Central memory CD8-positive, alpha-beta T cell (primary cell): ENCODE measurements at places on chromosomes 1 and 21.

- DNase-seq = no peak
These were observed 379 bp downstream of the RER1 start for GRCh38 chr1:2391931-2392509.

DNA sequence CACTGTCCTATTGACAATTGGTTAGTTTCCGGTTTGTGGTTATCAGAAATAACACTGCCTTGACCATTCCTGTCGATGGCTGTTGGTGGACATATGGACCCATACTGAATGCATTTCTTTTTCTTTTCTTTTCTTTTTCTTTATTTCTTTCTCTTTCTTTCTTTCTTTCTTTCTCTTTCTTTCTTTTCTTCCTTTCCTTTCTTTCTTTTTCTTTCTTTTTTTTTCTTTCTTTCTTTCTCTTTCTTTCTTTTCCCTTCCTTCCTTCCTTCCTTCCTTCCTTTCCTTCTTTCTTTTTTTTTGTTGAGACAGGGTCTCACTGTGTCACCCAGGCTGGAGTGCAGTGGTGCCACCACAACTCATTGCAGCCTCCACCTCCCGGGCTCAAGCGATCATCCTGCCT is 24.4 kb downstream of the RIPPLY3 start:
- no peak for DNase-seq

GRCh38 chr1:108584428-108584856 is 24.5 kb downstream of the EEIG2 start:
- no peak for DNase-seq

DNA sequence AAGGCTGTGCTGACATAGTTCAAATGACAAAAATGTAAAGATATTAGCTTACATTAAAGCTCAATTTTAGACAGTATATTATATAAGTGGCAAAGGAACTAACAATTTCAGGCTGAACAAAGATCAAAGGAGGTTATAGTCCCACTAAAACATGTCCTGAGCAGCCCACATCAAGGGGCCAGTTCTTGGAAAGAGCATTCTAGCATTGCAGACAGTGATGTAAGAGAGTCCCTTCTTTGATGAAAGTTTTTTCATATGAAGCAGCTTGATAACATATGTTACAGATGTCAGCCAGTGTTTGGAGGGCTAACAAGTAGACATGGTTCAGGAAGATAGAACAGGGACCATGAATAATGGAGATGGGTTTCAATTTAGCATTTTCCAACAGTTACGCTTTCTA is 301.7 kb downstream of the NTNG1 start:
- no peak for DNase-seq

DNA sequence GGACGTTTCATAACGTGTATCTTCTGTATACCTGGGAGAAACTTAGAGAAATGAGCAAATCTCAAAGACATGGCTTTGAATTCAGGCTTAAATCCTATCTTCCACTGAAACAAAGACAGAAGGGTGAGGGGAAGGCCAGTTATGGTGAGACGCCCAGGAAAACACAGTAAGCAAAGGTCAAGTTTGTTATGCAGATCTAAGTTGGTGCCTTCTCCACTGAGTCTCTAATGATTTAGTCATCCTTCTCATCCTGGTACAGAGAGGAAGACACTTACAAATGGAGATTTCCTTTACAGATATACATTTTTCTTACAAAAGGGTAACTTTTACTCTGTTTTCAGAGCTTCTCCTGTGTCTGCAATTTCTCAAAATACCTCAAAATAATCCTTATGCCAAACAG is 64.4 kb downstream of the MAP3K7CL start:
- no peak for DNase-seq

DNA sequence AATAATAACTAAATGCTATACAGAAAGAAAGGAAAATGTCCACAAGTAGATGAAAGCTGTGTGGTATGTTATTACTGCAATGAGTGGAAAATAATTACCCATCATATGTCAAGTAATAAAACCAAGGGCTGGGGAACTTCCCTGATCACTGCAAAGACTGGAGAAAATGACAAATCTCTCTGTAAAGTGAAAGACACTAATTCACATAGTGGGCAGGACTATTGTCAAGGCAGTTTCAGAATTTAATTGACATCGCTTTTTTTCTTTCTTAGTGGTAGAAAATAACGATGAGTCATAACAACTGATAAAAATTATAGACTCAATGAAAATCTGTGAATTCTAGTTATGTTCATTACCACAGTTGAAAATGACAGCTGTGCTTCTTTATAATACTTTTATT is 153.7 kb upstream of the ST6GALNAC5 start:
- DNase-seq = no peak

GRCh38 chr1:162541619-162542141 is 19.8 kb upstream of the UAP1 start:
- DNase-seq = no peak

DNA sequence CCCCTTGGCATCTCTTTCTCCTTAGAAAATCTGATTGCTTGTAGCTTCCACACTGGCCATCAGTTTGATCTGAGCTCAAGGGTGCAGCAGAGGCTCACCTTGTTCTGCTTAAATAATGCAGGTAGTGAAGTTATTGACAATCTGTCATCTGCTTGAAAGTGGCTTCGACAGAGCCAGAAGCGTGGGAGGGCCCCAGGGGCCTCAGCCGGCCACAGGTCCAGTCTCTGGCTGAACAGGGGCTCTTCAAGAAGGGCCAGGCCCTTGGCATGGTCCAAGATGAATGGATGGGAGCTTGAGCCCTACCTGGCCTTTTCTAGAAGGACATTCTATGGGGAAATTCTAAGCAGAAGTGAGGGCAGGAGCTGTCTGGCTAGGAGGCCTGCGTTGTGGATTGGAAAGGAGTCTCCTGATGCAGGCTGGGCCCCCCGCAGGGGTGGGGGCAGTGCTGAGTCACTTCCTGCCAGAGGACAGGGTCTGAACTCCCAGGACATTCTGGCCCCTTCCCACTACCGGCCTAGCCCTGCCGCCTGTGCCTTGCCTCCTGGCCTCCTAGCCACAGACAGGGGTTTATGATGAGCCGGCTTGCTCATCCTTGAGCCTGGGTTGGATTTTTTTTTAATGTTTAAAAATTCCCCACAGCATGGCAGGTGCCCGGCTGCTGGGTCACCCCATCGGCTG is 162.3 kb upstream of the VAMP3 start:
- DNase-seq = no peak

GRCh38 chr1:245578771-245579170 is 424.0 kb downstream of the KIF26B start:
- no peak for DNase-seq

GRCh38 chr1:225347123-225347683 is 80.6 kb downstream of the LBR start:
- no peak for DNase-seq

GRCh38 chr1:31615414-31615813 is 2.1 kb upstream of the HCRTR1 start:
- no peak for DNase-seq

- no peak for DNase-seq
These were observed 17.8 kb upstream of the GUCA2B start for GRCh38 chr1:42135426-42135825.

- no peak for DNase-seq
These were observed 16.6 kb downstream of the UTP11 start for GRCh38 chr1:38029081-38029681.

- DNase-seq = no peak
These were observed 59.8 kb upstream of the CASZ1 start for GRCh38 chr1:10856176-10856683.

- DNase-seq = no peak
These were observed 21.4 kb downstream of the NADK start for GRCh38 chr1:1756661-1757421.

DNA sequence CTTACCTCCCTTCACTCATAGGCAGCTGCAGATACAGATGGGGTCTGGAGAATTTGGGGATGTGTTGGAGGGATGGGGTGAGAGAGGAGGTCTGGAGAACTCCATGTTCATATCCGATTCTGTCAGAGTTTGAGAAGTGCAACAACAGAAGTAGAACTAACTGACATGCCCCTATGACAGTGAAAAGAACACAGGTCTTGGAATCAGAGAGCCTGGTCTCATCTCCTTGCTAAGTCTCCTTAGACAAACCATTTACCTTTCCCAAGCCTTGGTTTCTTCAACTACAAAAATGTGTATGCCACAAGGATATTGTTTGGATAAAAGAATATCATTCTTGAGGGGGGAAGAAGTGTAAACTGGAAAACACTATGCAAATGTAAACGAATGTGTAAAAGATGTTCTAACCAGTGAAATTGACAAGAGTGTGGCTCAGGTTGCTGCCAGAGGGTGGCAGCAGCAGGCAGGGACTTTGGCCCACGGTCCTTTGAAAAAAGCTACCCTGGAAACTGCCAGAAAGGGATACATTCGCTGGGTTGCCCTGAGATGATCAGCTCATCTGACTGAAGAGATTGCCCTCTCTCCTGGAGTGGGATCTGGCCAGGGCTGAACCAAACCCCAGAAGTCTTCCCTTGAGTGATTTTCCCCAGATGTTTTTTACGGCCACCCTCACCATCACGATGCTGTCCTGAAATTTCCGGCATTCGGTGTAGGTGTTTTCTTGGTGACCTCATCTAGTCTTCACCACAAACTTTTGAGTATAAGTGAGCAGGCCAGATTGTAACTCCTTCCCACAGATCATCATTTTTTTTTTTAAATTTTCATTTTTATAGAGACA is 17.0 kb upstream of the CD2 start:
- peak; percentile 69 for DNase-seq

- no peak for DNase-seq
These were observed 26.6 kb upstream of the EXO1 start for GRCh38 chr1:241821363-241821762.

GRCh38 chr1:208240662-208241355 is 3.4 kb downstream of the PLXNA2 start:
- no peak for DNase-seq

GRCh38 chr1:18793164-18793563 is 66.3 kb downstream of the TAS1R2 start:
- no peak for DNase-seq

DNA sequence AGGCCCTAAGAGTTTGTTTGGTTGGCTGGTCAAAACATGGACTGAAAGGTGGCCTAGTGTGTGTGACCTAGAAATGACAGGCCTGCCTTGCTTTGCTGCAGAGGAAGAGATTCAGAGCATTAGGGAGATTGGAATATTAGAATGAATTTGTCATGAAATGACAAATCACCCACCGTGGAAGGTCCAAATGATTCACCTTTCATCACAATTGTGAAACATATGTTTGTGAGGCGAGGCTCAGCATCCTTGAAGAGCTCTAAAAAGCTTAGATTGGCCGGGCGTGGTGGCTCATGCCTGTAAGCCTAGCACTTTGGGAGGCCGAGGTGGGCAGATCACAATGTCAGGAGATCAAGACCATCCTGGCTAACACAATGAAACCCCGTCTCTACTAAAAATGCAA is 5.5 kb downstream of the LCE1B start:
- DNase-seq = no peak

- DNase-seq = no peak
These were observed 236.4 kb downstream of the SPATA17 start for GRCh38 chr1:217867446-217867995.

- DNase-seq = no peak
These were observed 5.3 kb downstream of the ADIPOR1 start for GRCh38 chr1:202952818-202953217.

DNA sequence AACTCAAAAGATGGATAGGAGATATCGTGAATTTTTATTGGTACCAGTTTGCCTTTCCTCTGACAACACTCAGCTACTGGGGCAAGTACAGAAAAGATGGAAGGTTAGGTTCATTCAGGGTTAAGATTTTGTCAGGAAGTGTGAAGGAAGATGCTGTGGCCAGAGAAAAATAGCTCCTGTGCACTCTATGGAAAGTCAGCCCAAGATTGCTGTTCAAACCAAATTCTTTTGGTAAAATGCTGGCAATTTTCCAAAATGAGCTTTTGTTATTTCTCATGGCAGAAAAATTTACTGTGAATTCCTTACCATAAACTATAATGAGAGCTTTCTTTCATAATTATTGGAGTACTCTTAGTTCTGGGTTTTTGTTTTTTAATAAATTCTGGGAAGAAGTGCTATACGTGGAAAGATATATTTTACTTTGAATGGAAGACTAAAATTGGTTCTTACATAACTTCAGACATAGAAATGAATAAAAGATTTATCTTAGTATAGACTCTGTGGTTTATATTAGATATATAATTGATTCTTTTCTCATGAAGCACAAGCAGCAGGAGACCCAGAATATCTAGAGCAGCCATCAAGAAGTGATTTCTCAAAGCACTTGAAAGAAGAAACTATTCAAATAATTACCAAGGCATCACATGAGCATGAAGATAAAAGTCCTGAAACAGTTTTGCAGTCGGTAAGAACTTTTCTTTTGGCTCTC is 112.2 kb downstream of the USP25 start:
- no peak for DNase-seq

- DNase-seq = no peak
These were observed 120.1 kb upstream of the ARHGEF16 start for GRCh38 chr1:3334366-3334765.

DNA sequence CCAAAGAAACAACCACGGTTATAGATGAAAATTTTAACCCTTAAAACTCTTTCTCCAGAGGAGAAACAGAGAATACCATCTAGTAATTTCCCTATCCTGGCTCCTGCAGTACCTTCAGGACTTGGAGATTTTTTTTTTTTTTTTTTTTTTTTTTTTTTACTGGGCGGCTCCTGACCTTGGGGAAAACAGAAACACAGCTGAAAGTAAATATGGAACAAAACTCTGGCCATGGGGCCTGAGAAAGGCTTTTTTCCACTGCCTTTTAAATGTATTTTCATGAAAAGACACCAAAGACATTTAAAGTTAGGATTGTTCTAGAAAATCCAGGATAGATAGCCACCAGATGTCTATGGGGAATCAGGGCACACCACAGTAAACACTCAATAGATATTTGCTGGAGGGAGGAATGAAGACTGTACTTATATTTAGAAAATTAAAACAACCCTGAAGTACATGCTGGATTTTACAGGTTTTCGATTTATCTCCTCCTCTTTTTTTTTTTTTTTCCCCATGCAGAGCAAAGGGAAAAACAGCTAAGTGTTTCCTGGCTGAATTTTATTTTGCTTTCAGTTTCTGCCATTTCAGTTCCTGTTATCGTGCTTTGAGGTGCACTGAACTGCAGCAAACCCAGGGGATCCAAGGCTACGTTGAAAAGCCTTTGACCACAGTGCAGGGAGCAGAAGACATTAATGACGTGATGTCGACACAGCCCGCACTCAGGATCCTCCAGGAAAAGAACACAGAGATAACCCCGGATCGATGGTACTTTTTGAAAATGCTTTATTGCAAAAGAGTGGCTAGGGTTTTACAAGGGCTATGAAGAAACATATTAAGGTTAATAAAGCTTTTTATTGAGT is 35.7 kb upstream of the CNN3 start:
- no peak for DNase-seq

DNA sequence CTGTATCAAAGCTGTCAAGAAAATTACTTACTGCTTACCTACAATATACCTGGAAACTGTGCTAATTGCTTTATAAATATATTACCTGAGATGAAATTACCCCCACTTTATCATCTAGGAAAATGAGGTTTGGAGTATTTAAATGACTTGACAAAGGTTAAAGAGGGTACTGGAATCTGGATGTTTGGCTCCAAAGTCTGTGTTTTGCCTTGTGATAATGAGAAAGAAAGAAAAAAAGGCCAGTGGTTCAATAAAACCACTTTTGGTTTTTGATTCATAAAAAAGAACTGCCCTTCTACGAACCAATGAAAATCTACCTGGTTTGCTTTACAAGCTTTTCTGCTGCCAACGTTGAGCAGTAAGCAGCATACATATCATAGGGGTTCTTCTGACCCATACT is 61.3 kb upstream of the MUTYH start:
- no peak for DNase-seq
